ENCODE measurements at places on chromosomes 6 and 20. TPM values are rescaled to one million over a fixed set of nuclear protein-coding genes. Genes with fewer than 3 reads are reported as not detected.
A peak's percentile ranks its signal among the peaks of the same experiment; 100 is the strongest.

IL17A gene
- polyA plus RNA-seq, result not detected

RNGTT gene
- 7.4 TPM for polyA plus RNA-seq

SOX12 gene
- 16.2 TPM for polyA plus RNA-seq

HCK gene
- 0.54 TPM for polyA plus RNA-seq

KCNQ2 gene
- 4.3 TPM for polyA plus RNA-seq

TMEM181 gene
- polyA plus RNA-seq, result 17.9 TPM

DNA sequence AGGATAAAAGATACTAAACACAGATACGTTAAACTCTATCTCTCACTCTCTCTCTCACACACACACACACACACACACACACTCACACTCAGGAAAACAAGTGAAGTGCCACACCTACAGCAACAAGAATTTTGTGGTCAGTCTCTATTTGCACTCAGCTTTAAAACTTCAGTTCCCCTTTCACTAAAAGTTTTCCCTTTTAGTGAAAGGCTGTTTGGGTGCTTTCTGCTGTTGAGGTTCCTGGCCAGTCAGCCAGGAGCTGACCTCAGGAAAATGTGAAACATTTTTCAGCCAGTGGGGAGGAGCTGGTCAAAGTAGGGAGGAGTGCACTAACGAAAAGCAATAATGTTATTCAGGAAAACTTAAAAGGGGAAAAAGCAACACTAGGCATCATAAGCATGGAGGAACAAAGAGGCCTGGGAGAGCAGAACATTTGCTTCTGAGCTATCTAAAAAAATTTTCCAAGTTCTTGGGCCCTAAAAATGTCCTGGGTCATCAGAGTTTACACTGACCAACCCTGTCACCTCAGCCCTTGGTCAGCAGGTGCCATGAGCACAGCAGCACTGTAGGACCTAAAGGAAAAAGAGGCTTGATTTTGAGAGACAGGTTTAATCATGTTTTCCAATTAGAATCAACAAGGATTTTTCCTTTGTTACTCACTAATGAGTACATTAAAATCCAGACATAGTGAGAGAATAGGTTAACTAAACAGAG is 30.7 kb upstream of the NT5E start:
- DNase-seq, result no peak

- no peak for DNase-seq
These were observed 39.9 kb downstream of the BMP6 start for GRCh38 chr6:7765575-7766325.

DNA sequence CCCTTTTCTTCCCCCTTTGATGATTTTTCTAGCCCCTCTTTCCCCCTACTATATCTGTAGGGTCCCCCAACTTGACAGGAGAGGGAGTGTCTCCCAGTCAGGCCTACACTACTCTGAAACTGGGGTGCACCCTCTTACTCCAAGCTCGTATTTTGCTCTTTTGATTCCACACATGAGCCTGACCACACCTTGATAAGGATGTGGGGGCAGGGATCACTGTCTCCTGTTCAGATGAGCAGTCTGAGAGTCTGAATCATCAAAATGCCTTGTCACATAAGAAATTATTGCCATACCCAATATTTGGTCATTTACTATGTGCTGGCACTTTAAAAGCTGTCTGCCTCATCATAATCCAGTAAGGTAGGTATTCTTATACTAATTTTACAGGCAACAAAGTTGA is 15.9 kb downstream of the PNPLA1 start:
- no peak for DNase-seq

- no peak for DNase-seq
These were observed 98.8 kb downstream of the DTD1 start for GRCh38 chr20:18686696-18687095.

GRCh38 chr6:168756009-168756634 is 315.1 kb downstream of the SMOC2 start:
- no peak for DNase-seq

DNA sequence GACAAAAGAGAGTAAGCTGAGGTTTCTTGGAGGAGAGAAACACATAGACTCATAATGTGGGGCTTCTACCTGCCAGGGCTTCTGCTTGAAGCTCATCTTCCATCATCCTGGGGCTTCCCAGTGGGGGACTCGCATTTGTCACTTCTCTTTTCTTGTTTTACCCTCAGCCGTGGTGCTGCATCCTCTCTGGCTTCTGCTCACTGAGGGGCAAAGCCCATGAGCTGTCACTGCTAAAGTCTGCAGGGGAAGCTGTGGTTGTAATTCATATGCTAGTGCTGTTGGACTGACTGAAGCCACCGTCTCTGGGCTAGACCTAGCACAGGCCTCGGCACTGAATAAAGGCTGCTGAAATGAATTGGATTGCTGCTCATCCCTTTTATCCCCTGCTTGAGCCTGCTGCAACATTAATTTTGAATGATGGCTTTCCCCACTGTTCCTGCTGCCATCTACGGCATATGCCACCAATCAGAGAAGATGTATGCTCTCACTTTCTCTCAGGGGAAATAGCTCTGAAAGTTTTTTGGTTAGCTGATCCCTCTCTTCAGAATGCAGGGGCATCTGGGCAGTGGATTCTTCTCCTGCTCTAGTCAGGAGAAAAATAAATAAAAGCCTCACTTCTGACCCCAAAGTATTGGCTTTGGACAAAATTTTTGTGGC is 568.4 kb upstream of the MAP3K7 start:
- DNase-seq, result no peak

- no peak for DNase-seq
These were observed 406.8 kb upstream of the SULF2 start for GRCh38 chr20:48192109-48192508.

- DNase-seq, result peak; percentile 90
These were observed at the start of gene GPR6 for GRCh38 chr6:109978174-109979032. GPR6 (plus strand) TSS chr6:109978311; CDS start chr6:109979113, 802 bp downstream.

DNA sequence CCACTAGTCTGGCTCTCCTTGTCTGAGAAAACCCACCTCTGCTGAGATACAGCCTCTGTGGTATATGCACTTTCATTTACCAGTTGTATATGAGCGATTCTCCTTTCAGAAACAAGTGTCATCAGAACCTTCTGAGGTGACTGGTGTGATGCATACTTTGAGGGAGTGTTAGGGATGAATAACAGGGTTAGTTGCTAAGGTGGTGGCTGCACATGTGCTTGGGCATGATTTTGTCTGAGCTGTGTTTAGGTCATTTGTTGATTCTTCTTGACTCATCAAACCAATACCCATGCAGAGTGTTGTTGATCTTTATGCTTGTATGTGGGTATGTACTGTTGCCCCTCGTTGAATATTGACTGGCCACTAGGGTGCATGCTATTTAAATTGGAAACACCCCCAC is 25.7 kb downstream of the DTD1 start:
- DNase-seq, result no peak

DNA sequence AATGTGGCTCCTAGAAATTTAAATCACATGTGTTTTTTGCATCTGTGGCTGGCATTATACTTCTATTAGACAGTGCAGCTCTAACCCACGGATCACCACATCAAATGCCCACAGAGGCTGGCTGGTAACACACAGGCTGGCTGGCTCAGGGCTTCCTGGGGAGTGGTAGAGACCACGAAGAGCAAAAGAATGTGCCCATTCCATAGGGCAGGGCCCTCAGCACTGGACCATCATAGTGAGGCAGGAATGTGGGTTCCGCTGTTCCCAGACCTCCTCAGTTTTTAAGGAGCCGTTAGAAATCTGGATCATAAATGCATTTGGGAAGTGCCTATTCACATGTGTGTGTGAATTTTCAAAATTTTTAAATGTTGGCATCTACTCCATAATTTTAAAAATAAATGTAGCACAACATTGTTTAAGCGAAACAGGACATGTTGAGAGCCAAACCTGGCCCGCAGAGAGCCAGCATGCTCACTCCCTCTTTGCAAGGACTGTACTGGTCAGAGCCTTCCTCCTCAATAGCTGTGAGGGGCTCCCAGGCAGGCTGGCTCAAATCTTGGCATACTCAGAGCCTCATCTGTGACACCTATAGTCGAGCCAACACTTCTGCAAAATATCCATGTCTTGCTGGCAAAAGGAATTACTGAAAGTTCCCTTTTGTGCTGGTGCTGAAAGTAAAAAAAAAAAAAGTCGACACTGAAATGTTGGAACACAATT is 190.5 kb downstream of the FNDC1 start:
- DNase-seq, result no peak

GRCh38 chr20:25539742-25540672 is 45.3 kb downstream of the NINL start:
- DNase-seq, result no peak

GRCh38 chr20:38303908-38304379 is at the start of gene BPI:
BPI (plus strand) TSS chr20:38304156; CDS start chr20:38304224, 68 bp downstream.
- DNase-seq, result no peak

- no peak for DNase-seq
These were observed 57.5 kb downstream of the EPB41L2 start for GRCh38 chr6:131005439-131006016.

DNA sequence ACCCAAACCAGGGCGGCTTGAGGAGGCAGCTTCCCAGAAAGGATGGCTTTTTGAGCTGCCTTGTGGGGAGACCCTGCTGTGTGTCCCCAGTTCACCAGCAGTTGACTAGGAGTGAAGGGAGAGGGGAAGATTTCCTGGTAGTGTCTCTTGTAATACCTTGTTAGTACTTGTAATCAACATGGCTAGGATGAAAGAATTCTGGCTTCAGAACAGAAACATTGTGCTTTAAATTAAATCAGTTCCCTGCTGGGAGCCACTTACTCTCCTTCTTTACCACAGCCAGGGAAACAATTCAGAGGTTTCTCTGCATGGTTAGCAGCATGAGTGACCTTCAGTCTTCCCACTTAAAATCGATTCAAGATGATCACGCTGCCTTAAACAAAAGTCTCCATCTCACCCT is 525.4 kb upstream of the ID4 start:
- DNase-seq, result no peak

- DNase-seq, result no peak
These were observed 41.2 kb upstream of the POLR1H start for GRCh38 chr6:30019819-30020218.

Data from hepatocyte (in vitro differentiated cells).